ENCODE measurements at places on chromosomes 6 and 20.
A peak's percentile ranks its signal among the peaks of the same experiment; 100 is the strongest.

- no peak for DNase-seq
Observed at GRCh38 chr20:38735172-38735571, 10.9 kb downstream of the SLC32A1 start.

- no peak for DNase-seq
Observed at GRCh38 chr6:132587424-132587823, 2.1 kb downstream of the TAAR5 start.

DNA sequence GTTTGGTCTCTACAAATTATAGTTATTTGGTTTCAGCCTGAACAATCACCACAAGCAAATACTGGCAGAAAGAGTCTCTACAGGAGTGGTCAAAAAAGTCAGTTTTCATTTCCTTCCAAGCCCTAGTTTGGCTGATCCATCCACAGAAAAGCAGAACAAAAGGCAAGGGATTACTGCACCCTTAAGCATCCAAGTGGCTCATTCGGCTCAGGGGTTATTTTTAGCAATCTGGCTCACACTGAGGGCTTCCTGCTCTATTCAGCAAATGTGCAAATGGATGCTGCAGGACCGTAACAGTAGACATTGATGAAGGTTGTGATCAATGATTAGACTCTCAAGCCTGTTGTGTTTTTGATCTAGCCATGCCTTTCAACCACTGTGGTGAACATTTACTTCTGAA is 62.2 kb upstream of the FABP7 start:
- peak; percentile 58 for DNase-seq

DNA sequence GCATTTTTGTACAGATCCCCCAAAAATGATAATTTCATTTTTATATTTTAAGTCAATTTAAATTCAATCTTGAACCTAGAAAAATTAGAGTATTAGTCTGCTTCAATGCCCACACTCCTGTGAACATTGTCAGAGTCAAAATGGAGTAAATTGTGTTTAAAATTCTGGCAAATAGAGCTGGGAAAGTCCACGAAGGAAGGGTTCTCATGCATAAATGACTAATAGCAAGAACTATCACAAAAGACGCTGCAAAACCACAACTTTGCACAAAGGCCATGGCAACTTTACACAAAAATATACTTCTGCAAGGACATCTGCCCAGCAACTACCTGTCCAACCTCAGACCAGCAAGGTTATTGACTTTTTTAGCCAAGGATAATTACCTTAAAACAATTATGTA is 203.2 kb upstream of the SMLR1 start:
- no peak for DNase-seq

GRCh38 chr20:32463642-32464400 is 105.7 kb downstream of the ASXL1 start:
- DNase-seq = no peak

- no peak for DNase-seq
Observed at GRCh38 chr6:30782425-30783014, 38.2 kb upstream of the IER3 start.

DNA sequence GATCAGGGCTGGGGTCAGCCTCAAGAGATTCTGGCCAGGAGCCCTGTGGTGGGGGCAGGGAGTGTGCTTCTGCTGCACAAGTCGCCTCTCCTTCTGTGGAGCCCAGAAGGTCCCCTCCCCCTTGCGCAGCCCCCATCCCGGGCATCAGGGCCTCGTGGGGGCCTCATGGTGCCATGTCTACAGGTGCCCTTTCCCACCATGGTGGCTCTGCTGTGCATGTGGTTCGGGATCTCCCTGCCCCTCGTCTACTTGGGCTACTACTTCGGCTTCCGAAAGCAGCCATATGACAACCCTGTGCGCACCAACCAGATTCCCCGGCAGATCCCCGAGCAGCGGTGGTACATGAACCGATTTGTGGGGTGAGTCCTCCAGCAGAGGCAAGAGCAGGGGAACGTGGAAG is 48.1 kb downstream of the TM9SF4 start:
- no peak for DNase-seq

DNA sequence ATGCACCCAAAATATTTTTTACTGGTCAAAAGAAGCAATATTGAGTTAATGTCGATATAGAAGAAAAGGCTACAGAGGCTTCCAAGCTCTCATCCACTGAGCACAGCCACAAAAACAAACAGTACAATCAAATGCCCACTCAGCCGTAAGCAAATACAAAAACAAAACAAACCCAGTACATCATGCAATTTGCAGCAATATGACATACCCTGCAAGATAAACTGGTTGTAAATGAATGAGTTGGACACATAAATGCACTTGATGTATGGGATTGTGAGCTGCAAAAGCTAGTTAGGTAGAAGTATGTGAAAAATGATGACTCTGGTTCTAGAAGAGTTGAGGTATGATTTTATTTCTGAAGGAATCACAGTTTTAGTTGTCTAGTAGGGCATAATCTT is 83.9 kb downstream of the SESN1 start:
- DNase-seq = peak; percentile 3

DNA sequence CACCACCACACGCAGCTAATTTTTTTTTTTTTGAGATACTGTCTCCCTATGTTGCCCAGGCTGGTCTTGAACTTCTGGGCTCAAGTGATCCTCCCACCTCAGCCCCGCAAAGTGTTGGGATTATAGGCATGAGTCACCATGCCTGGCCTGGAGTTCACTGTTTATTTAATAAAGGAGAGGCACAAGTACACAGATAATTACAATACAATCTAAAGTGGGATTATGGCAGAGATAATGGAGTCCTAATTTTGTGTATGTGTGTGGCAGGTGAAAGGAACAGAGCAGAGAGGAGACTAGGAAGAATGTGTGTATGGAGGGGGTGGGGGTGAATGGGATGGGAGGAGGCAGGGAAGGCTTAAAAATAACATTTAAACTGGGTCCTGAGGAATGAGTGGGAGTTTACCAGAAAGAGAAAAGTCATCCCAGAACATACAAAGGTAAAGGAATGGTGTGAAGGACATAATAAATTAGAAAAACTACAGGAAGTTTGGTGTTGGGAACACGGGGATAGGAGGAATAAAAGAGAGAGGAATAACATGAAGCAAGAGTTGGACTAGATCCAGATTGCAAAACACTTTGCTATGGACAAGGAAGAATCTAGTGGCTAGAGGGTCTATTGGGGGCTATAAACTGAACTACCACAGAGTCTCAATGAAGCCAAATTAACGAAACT is 4.4 kb downstream of the NCOA5 start:
- DNase-seq = peak; percentile 24

GRCh38 chr20:63007360-63007645 is 539 bp upstream of the BHLHE23 start:
- DNase-seq = no peak

DNA sequence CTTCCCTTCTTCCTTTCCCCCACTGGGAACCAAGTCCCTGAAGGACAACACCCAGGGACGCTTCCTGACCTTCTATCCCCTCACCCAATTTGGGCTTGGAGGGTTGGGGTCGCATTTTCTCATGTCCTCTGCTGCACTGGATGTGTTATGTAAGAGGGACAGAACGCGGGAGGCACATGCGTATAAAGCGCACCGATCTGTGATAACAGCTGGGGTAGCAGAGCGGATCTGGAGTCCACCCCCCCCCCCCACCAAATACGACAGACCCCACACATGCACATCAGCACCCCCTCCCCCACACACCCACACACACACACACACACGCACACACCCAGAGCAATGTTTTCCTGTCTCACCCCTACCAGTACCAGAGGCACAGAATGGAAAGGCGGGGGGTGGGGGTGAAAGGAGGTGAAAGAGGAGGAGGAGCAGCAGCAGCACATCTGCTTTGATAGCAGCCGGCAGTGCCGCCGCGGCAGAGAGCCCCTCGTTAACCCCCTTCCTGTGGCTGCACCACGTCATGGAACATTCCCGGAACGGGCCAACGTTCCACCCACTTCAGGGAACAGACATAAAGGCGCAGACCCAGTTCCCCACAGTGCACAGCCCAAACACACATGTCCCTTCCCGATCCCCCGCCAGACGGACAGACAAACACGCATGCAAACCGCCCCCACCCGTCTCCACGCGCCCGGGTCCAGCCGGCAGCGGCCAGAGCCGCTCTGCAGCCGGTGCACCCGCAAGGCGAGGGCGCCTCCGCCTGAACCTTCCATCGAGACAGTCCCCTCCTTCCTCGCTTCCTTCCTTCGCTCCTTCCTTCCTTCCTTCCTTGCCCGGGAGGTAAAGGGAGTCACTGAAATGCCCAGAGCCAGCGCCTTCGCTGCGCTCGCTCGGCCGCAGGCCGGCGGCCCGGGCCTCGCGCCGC is 590 bp downstream of the HIVEP2 start:
- DNase-seq = peak; percentile 80

- DNase-seq = no peak
Observed at GRCh38 chr6:105136431-105137350, 43.1 kb downstream of the POPDC3 start.

- no peak for DNase-seq
Observed at GRCh38 chr6:163329991-163330390, 84.5 kb upstream of the QKI start.

GRCh38 chr6:119568580-119568979 is 219.0 kb upstream of the MAN1A1 start:
- no peak for DNase-seq

DNA sequence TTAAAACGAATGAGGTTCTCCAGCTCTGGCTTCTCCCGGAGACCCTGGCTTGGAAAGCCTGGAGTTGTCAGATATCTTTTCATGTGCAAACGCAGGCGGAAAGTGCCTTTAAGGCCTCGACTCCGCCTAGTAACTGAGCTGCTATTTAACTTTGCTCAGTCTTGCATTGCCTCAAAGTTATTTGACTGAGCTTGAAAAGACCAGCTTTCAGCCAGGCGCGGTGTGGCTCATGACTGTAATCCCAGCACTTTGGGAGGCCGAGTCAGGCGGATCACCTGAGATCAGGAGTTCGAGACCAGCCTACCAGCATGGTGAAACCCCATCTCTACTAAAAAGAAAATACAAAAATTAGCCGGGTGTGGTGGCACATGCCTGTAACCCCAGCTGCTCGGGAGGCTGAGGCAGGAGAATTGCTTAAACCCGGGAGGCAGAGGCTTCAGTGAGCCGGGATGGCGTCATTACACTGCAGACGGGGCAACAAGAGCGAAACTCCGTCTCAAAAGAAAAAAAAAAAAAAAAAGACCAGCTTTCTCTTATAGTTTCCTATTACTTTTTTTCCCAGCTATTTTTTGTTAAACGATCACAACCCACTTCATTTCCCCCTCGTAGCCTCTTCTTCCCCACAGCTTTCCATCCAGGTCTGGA is 1.9 kb downstream of the GCNT2 start:
- DNase-seq = no peak

DNA sequence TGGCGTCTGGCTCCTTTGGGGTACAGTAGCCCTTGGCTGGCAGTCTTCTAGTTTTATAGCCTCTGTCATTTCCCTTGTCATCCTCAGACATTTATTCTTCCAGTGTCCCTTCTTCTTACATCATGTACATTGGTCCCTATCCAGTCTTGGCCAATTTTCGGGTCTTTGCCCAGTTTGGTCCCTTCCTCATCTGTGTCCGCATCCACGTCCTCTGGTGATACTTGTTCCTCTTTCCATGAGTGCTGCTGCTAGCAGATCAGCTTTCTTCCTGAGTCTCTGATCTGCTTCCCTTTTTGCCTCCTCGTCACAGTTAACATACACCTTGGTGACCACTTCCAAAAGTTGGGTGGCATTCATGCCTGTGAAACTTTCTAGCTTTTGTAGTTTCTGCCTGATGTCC is 86.2 kb upstream of the GPR6 start:
- no peak for DNase-seq

GRCh38 chr20:53608071-53608455 is 14.4 kb upstream of the ZNF217 start:
- no peak for DNase-seq

GRCh38 chr20:19552221-19553180 is 205.6 kb upstream of the RIN2 start:
- DNase-seq = no peak

DNA sequence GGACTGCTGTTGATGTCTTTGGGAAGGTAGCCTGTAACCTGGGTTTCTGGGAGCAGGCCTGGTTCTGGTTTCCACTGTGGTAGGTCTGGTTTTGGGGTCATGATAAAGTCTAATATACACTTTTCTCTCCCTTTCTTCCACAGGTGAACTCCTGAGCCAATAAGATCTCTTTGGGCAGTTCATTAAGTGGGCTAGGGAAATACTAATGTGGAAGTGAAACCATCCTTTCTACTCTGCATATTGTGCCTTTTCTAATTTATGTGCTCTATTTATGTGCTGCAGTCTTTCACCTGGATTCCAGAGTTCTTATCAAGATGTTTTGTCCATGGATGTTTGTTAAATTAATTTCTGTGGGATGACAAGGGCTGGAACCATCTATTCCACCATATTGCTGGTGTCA is 165.7 kb upstream of the PTPRK start:
- DNase-seq = no peak

- no peak for DNase-seq
Observed at GRCh38 chr20:38049800-38050199, 16.3 kb downstream of the RPRD1B start.

DNA sequence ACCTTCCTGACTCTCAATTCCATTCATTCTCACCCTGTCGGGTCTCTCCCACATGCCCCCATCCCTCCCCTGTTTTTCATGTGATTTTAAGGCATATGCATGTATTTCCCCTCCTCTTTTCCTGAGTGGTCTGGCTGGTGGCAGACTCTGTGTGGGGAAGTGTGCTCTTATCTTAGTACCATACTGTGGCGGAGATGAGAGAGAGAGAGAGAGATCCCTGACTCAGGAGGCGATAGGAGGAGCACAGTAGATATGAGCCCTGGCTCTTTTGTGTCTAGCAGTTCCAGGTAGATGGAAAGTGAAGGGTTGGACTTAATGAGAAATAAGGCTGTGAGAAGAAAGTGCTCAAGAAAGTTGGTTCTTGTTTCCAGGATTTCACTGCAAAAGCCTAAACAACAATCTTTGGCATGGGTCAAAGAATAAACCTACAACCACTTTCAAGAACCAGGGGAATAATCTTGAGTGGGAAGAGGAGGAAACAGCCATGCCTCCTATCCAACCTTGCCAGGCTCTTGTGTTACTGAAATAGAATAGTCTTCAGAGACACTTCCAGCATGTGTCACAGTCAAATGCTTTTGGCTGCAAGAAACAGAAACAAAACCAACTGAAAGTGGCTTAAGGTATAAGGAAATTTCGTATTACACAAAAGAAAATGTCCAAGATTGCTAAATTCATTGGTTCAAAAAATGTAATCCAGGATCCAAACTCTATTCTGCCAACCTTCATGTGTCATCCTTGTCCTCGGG is 123.8 kb upstream of the MYLIP start:
- DNase-seq = no peak

DNA sequence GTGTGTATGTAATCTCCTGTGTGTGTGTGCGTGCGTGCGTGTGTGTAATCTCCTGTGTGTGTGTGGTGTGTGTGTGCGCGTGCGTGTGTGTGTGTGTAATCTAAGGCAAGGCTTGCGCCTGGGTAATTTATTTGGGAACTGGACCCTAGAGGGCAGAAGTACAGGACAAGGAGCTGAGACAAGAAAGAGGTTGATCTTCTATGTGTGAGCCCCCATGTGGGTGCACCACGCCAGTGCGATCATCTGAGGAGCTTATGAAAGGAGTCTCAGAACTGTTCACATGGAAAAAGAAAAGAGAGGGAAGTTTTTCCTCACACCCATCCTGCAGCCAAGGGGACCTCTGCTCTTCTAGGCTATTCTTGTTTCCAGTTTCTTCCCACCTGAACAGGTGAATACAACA is 220.1 kb upstream of the GGTLC1 start:
- DNase-seq = no peak

GRCh38 chr6:144372611-144373594 is 87.8 kb downstream of the UTRN start:
- no peak for DNase-seq
